Activated naive CD8-positive, alpha-beta T cell treated with anti-CD3 and anti-CD28 coated beads for 36 hours (primary cell): ENCODE measurements at places on chromosomes 3 and 15.
A peak's percentile ranks its signal among the peaks of the same experiment; 100 is the strongest.

DNA sequence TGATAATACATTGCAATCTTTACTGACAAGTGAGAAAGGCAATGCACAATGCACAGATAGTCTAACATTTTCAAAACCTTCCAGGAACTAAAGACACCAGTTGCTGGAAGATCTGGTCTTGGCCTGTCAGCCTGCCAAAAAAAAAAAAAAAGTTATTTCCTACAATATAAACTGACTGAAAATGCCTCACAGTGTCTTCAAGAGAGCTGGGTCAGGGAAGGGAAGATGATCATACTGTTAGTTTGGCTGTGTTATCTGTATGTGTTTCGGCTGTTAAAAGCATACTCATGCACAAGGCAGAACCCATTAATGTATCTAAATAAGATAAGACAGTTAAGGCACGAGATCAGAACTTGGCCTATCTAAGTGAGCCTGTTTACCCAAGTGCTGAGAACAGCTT, 673.4 kb downstream of the MECOM start:
- DNase-seq, result no peak

DNA sequence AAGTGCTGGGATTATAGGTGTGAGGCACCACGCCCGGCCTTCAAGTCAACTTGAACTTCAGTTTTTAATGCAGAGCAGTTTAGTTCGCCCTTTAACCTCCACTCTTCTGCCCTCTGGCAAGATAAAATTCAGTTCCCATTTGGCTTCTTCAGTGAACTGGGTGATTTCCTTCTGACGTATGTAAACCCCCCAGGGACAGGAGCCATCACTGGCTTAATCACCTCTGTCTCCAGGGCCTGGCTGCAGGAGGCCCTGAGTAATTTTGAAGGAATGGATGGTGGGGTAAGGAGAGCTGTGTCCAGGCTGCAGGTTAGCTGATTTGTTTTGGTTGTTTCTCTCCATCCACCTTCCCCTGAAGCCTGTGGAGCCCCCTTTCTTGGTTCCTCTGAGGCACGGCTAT, 11.9 kb downstream of the MCM2 start:
- no peak for DNase-seq

GRCh38 chr15:83219026-83219425, 11.4 kb upstream of the HDGFL3 start:
- no peak for DNase-seq

DNA sequence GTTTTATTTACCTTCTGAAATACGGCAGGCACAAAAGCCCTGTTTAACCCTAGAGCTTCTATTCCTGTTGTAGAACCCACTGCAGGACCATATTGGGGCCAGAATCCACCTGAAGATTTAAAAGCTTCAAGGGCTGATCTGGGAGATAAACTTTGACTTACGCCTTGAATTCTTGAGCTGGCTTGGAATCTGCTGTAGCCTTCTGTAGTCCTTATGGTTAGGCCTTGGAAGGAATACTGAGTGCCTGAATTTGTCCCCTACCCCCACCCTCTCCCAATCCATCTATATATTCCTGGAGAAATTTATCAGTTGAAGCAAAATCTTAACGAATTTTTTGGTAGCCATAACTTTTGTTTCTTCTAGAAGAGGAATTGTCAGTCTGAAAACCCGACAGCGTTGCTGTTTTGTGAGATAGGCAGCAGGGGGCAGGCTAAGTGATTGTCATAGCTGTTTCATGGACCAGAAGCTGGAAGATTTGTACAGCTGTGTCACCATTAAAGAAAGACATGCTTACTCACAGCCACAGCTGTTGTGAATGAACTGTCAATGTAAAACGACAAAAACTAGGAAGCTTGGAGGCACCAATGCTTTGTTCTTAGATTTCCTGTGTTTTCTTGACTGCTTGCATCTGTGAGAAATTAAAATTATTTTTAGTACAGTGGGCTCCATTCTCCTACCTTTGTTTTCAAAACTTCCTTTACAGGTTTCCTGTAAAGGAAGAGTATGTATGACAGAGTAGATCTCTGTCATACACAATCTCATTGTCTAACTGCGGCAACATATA, 12.8 kb downstream of the LXN start:
- peak; percentile 36 for DNase-seq

DNA sequence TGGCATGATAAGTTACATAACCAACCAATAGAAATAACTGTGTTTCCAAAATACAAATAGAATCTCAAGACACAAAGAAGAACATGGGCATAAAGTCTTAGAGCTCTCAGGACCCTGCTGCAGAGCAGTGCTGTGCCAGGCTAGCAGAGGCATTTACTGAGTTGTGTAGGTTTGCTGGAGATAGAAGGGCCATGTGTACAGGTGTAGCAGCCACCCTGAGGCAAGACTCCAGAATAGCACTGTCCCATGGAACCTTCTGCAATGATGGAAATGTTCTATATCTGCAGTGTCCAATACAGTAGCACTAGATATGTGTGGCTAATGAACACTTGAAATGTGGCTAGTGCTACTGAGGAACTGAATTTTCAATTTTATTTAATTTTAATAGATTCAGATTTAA, 267.0 kb upstream of the UMPS start:
- no peak for DNase-seq

DNA sequence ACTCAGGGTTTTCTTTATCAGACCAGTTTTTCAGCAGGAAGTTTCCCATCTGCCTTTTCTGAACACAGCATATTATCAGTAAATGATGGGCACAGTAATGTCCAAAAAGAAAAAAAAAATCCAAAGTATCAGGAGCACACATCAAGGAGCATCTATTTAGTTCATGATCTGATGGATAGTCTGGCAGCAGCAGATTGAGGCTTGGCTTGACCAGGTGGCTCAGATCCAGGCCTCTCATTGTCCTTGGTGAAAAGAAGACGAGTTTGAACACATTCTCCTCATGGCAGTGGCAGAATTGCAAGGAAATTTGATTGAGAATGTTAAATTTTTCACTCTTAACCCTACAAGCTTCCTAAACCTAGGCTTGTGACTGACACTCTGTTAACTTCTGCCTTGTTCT, 192.9 kb downstream of the OXSM start:
- DNase-seq, result no peak

GRCh38 chr3:126496894-126497850, 20.4 kb downstream of the UROC1 start:
- no peak for DNase-seq

- DNase-seq, result no peak
These were observed 848.3 kb downstream of the FHIT start for GRCh38 chr3:60402931-60403330.

GRCh38 chr3:133152056-133152455, 113.9 kb downstream of the TMEM108 start:
- no peak for DNase-seq
